Hematopoietic multipotent progenitor cell treated with erythropoietin and hydrocortisone succinate and interleukin-3 and kit ligand, for 4 days (in vitro differentiated cells): ENCODE measurements at places on chromosomes 4 and X.

DNA sequence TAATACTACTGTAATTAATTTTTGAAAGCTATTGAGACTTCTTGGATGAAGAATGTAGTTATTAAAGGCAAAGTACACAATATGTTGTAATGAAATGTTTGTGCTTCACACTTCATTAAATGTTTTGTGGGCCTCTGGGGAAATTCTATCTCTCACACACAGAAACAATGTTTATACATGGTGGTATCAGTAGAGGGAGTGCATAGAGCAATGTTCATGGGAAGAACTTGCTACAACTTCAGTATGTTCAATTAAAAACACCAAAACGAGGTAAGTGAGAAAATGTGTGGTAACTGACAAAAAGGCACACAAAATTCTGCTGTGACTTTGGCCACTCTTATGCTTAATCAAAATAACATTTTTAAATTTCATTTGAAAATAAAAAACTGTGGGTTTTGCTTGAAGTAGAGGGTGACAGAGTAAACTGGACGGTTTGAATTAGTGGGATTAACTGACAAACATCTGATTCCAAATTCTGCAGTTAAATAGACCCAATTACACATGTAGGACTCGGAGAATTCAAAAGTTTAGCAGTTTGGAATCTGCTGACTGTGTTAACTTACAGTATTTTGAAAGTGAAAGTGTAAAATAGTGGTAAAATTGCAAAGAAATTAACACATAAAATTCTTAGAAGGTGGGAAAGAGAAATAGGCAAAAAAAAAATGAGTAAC, 111.4 kb upstream of the TTC29 start:
- peak; percentile 25 for DNase-seq

DNA sequence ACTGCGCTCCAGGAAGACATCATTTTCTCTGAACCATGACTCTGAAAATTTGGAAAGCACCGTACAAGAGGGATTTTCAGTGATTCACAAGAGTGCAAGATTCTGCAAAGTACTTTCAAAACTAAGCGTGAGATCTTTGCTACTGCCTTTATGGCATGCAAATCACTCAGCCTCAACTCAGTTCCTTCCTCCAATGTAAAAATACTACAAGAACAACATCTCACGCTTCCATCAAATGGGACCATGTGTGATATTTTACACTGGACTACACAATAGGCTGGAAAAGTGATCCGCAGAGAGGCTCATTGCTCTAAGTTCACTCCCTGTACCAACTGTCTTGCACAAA, 674 bp upstream of the IL15 start:
- DNase-seq, result no peak

DNA sequence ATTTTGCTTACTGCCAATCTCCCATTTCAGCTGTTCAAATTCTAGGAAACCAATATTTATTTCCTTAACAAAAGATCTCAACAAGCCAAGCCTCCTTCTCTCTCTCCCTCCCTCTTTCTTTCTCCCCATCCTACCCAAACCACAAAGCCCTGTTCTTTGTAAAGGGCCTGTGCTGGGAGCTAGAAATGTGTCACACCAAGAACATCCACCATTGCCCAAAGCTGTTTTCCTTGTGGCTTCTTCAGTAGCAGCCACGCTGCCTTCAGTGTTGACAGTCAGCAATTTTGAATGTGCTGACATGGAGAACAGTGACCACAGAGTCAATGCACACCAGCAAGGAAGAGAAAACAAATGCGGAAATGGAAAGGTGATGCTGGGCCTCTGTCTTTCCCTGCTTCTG, 203.0 kb downstream of the MAML3 start:
- peak; percentile 57 for DNase-seq

DNA sequence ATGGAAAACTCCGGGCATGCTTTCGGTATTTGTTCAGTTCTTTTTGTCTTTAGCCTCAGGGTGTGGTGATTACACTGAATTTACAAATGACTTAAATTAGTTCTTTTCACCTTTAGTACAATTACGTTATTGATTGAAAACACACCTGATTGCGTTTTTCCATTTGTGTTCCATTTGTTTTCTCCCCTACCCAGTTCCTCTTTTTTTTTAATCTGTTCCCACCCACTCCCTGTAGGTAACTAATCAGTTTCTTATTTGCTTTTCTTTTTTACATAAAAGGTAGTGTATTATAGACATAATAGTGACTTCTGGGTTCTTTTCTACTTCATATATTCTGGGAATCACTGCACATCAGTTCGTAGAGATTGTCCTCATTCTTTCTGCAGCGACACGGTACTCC, 53.4 kb downstream of the TNIP2 start:
- no peak for DNase-seq

DNA sequence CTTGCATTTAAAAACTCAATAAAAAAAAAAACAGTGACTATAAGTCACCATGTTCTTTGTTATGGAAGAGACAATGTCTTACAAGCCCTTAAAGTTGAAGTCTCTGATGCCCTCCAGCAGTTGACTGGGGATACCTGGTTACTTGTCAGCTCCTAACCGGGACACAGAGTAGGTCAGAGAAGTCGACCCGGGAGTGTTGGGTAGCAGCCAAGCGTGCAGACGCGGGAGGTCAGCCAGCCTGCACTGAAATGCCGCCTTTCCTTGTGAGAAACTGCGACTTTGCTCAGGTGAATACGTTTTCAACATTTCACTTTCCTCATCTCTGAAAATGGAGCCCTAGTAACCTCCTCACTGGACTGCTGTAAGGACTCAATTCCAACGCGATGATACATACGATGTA, 81.8 kb downstream of the F11 start:
- DNase-seq, result no peak

DNA sequence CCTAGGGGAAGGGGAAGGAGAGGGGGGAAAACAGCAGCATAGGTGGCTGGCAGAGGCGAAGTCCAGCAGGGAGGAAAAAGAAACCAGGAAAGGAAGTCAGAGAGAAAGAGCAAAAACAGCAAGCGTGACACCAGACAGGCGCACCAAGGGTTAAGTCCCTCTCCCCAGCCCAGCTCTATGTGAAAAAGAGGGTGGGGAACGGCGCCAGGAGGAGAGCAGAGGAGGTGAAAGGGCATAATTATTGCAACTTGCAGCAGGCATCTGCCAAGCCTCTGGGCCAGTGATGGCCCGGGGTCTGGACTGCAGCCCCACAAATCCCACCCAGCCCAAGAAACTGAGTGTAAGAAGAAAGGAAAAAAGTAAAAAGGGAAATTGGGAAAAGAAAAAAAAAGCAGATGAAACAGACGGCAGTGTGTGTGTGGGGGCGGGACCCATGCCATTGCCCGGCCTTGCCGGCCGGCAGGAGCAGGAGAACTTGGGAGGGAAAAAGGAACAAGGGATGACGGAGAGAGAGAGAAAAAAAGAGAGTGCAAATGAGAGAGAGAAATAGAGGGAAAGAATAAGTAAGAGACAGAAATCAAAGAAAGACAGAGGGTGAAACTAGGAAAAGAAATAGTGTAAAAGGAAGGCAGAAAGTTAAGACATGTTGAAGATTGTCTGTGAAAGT, 14.1 kb upstream of the RHOXF2 start:
- peak; percentile 26 for DNase-seq

DNA sequence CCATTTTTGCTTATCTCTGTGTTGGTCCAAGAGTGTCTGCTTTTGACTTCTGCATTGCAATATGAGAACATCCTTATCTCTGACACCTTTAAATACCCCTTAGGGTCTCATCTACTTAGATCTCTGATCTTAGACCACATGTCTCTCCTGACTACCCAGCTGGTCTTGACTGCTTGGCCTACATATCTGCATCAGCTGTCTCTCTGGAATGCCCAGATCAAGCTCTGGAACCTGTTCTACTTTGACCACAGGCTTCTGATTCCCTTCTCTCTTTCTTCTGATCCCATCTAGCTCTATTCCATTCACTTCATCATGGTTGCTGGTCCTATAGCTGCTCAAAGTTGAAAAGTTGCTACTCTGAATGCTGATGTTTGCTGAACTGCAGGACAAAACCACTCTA, 301.2 kb downstream of the MAPK10 start:
- no peak for DNase-seq
